Breast epithelium (tissue), 4 donors: ENCODE measurements at places on chromosomes 2 and 18. TPM values are rescaled to one million over a fixed set of nuclear protein-coding genes. Genes with fewer than 3 reads are reported as not detected.

DNA sequence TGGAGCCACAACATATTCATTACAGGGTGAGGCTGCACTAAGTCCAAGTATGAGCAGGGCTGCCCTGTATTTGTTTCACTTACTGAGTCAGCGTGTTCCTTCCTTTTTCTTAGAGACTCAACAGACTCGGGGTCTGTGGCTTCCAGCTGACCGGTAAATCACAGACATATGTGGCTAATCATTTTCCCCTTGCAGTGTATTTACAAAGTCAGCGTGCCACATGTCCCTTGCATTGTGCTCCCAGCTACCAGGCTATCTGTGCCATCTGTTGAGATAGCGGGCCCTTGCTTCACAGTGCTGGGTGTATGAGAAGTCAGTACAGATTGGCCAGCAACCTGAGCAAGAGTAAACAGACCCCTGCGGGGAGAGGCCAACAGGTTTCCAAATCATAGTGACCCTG lies 254.3 kb downstream of the LRRTM1 start:
- no peak for DNase-seq

- DNase-seq: no peak
These were observed 903.8 kb downstream of the SLC4A3 start for GRCh38 chr2:220531216-220531615.

DNA sequence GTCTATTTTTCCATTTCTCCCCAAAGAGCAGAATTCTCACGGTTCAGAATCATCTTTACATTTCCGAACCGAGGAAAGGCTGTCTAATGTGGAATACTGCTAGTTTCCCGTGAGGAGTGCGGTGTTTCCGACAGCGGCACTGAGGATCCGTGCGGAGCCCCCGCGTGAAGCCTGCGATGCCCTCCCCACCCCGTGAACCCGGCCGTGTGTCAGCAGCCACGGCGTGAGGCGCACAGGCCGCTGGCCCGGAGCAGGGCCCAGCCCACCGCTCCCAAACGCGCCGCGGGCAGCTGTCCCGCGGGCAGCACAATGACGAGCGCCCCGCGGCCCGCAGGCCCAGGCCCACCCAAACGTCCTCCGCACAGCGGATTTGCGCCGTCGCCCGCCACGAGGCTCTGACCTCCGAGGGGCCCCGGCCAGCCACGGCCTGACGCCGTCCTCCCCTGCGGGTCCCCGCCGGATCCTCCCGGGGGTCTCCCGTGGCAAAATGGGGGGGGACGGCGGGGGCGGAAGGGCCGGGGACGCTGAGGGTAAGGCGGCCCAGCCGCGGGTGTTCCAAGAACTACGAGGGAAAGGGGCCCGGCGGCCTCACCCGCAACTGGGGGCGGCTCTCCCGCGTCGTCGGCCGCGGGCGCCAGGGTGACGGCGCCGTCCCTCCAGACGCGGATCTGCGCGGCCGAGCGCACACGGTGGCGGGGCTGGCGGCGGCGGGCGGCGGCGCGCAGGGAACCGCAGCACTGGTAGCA lies 796 bp downstream of the SPIRE1 start:
- no peak for DNase-seq

Gene SLC19A3
- 46.9 TPM for total RNA-seq

- no peak for DNase-seq
These were observed 40.4 kb downstream of the CLIP4 start for GRCh38 chr2:29155578-29155977.

DNA sequence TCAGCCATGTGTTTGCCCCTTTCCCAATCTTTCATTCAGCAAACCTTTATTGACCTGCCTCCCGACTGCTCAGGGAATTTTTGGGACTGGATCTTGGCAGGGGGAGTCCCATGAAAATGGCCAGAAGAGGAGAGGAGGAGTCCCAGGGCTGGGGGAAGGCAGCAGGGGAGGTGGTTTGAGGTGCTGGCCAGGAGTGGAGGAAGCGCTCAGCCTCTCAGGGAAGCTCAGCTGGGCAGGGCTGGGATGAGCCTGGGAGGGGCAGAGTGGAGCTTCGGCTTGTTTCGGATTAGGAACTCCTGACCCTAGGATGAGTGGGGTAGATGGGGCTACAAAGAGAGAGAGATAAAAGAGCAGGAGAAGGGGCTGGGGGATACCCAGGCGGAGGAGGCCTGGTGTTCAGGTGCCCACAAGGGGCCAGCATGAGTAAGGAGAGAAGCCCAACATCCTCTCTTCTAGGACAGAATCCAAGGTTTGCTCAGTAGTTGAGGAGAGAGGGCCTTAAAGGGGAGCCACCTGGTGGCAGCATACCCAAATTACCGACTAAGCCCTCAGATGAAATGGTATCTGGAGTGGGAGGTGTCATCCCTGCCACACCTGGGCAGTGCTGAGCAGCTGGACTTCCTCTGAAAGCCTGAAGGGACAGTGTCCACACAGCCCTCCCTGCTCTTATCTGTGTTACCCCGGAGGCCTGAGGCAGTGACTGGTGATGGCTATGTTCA lies 91.1 kb downstream of the INHBB start:
- no peak for DNase-seq

Gene PDE11A
- 0.96 TPM for total RNA-seq

GRCh38 chr18:26317398-26317797 lies 91.2 kb downstream of the TAF4B start:
- DNase-seq: no peak

DNA sequence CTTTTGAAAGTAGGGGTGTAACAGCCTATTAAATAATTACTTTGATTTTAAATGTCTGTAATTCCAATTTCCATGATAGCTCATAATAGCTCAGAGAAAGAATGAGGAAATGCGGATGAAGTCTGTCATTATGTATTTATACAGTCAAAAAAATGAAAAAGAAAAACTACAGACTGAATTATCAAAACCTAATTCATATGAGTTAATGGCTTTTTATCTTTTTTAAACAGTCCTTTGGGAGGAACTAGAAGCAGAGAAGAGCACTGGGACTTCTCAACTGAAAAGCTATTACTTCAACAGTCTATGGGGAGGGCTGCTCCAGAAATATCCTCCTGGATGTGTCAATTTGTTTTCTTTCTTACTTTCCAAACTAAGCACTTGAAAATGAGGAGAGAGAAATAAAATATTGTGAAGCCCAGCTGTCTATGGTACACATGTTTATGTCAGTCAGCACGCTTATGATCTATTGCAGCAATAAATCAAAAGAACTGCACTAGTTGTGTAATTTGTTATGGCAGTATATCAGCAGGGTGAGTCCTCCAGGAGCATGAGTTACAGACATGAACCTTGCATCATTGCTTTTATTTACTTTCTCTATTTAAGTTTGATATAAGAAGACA lies 1550.2 kb downstream of the LRP1B start:
- DNase-seq: no peak

GRCh38 chr2:10890706-10891270 lies 20.9 kb upstream of the KCNF1 start:
- no peak for DNase-seq

DNA sequence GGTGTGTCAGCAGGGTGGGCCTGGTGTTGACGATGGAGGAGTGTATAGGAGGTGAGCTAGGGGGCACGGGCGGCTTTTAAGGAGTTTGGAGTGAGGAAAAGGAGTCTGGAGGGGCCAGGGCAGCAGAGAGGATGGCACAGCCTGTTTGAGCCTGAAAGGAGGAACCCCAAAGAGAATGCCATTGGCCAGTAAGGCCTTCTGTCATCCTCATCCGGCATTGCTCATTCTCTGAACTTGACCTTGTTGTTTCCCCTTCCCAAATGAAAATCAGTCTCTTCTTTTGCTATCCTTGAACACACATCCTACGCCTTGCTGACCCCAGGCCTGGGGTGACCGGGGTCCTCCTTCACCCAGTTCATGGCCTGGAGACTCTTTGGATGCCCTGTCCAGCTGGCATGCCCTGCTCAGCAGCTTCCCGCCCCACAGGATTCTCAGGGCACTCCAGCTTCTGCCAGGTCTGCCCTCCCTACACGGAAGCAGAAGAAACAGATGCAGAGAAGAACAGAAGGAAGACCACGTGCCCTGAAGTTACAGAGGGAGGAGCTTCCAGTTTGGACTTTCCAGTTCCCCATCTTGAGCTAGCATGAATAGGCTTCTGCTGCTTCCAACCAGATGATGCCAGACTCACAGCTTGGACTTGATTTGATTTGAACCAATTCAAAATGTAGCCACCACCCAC lies 20.5 kb upstream of the KIF3C start:
- DNase-seq: peak; percentile 65

Gene PKDCC
- total RNA-seq: 19.3 TPM

- DNase-seq: no peak
These were observed at the start of gene LRRTM1 for GRCh38 chr2:80303909-80304837. LRRTM1 (minus strand) TSS chr2:80304752; CDS start chr2:80303819, 933 bp downstream.

DNA sequence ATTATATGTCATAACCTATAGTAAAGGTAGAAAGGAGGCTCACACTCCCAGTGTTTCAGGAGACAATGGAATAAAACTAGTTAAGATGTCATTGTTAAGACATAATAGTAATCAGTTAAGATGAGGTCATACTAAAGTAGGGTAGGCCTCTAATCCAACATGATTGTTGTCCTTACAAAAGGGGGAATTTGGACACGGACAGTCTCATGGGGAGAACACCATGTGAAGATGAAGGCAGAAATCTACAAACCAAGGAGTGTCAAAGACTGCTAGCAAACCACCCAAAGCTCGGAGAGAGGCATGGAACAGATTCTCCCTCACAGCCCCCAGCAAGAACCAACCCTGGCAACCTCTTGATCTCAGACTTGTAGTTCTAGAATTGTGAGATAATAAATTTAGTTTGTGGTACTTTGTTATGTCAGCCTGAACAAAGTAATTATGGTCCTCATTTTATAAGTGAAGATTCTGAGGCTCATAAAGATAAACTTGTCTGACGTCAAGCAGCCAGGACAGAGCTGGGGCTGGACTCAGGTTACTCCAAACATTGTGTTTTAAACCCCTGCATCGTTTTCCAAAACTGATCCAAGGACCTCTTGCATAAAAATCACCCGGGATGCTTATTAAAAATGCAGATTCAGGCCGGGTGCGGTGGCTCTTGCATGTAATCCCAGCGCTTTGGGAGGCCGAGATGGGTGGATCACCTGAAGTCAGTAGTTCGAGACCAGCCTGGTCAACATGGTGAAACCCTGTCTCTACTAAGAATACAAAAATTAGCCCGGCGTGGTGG lies 47.8 kb downstream of the CCDC195 start:
- no peak for DNase-seq

GRCh38 chr2:96202152-96202854 lies 6.3 kb downstream of the STARD7 start:
- DNase-seq: no peak

- DNase-seq: no peak
These were observed 63.7 kb downstream of the BABAM2 start for GRCh38 chr2:27954221-27954673.

- no peak for DNase-seq
These were observed 21.9 kb upstream of the USP14 start for GRCh38 chr18:136433-136832.

Gene ITGA4
- 12.5 TPM for total RNA-seq

GRCh38 chr2:8539743-8540551 lies 141.9 kb upstream of the ID2 start:
- peak; percentile 91 for DNase-seq

GRCh38 chr2:29068513-29068912 lies 5.8 kb downstream of the PCARE start:
- peak; percentile 35 for DNase-seq

DNA sequence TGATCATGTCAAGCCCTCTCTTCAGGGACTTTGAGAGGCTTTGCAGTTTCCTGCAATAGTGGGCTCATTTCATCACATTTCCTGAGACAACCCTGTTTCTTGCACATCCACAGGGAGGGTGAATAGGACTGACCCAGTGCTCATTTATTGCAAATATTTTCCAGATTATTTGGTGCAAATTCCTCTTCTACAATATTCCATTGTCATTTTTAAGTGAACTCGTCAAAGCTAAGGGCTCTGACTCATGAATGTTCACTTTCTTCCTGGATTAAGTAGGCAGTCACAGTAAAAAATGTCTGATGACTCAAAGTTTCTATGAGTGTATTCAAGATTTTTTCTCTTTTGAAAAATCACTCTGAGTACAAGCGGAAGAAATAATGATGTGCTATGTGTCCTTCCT lies 225.5 kb upstream of the GALNT5 start:
- no peak for DNase-seq

DNA sequence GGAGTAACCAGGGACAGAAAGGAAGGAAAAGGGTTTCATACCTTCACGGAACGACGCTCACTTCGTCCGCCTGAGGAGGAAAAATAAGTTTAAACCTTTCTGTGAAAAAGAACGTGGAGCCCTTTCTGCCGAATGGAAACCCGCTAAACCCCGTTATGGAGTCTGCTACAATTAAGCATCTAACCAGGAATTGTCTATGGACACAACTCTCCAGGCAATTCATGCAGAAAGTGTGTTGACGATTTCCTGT lies 528 bp upstream of the PPP4R3B start:
- DNase-seq: no peak

- DNase-seq: no peak
These were observed 435.1 kb upstream of the MEIS1 start for GRCh38 chr2:65999796-66000195.

DNA sequence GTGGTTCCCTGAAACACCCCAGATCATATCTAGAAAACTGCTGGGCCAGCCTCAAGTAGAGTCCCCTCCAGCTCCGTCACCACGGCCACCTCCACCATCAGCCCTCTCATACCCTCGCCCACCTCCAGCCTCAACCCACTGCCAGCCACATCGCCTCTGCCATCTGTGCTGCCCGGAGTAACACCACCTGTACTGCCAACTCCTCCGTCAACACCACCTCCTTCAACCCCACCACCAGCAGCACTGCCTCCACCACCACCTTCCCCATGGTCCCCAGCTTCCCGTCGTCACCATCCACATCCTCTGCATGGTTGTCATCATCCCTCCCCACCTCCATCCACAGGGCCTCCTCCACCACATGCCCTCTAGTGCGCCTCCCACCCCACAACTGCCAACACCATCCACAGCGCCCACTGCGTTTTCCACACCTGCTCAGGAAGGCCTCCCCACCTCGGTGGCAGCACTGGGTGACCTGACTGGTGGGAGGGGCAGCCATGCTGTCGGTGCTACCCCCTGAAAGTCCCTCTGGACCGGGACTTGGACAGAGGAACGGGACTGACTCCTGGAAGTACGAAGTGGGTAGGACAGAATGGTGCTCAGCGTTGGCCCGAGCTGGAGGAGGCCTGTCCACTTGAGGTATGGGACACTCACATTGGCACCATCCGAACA lies 1.6 kb downstream of the SNED1 start:
- no peak for DNase-seq

Gene PSMA8
- total RNA-seq: not detected

DNA sequence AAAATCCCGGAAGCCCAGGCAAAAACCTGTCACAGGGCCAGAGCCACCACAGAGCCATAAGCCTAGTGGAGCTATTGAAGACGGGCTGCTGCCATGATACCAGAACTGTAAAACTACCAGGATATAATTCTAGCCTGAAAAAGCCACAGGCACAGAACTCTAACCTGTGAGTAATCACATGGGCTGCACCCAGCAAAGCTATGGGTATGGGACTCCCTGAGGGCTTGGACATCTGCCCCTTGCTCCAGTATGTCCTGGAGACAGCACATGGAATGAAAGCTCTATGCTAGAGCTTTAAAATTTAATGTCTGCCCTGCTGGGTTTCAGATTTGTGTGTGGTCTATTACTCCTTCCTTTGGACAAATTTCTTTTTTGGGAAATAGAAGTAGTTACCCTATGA lies 2183.6 kb upstream of the CELF4 start:
- no peak for DNase-seq

Gene BBS5
- 9.2 TPM for total RNA-seq

GRCh38 chr2:196137271-196137670 lies 34.1 kb downstream of the STK17B start:
- no peak for DNase-seq
